ENCODE measurements at places on chromosomes 2 and 18.

DNA sequence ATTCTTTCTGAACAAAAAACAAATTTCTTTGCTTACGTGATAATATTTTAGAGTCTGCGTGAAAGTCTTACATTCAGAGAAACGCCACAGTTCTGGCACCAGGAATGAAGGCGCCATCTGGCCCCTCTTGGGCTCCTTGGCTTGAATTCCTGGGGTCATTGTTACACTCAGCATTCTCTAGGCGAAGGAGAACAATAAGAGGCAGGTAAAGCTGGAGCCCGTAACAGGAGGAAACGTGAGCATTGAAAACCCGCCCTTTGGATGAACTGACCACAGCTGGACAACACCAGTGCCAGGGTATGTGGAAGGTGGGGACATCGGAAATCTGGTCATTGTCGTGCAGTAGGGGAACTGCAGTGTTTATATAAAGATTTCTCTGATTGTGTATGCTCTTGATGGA, 144.8 kb downstream of the RNF152 start:
- DNase-seq, result no peak

DNA sequence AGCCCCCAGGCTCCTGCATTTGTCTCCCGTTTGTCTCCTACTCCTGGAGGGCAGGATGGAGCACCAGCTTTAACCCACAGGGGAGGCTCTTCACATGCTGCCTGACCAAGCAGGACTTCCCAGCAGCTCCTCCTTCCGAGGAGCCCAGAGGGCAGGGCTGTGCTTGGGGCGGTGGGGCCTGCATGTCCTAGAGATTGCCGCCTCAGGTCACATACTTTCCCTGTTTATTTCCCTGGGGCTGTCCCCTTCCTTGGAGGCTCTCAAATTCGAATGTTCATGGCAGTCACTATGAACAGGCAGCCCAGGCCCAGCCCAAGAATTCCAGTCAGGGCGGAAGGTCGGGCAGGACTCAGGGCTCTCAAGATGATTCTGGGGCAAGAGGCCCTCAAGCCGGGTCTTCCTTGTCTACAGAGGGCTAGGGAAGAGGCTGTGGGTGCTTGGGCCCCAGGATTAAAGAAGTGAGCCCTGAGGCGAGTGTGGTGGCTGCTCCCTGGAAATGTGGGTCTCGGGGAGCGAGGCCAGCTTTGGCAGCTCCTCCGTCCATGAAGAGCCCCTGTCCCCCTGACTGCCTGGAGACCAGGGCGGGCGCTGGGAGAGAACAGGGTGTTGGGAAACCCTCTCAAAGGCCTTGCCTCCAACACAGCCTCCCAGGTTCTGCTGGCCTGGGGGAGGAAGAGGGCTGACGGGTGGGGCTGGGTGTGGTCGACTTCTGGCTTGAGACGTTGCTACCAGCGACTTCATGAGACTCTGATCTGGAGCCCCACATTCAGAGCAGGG, 48.9 kb upstream of the HPCAL1 start:
- no peak for DNase-seq

DNA sequence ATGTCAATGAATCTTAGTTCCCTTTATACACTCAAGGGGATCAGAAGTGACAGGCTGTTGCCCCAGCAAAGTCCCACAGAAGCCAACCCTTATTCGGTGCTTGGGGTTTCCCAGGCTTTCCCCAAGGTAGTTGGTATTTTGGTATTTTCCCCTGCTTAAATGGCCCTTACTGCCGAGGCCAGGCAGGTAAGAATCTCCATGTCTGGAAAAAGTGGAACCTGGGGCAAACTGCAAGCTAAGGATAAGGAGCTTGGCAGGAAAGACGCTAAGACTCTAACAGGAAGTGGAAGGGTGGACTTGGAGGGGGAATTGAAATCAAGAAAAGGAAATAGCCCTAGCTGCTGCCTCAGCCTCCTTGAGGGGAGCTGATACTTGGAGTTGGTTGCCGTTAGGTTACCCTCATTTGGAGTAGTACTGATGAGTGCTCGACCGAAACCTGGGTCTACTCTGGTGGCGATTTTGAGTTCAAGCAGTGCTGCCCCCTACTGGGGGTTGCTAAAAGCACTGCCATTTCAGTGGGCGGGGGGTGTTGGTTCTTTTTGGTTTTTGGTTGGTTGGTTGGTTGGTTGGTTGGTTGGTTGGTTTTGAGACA, 3.3 kb upstream of the GPBAR1 start:
- peak; percentile 43 for DNase-seq

DNA sequence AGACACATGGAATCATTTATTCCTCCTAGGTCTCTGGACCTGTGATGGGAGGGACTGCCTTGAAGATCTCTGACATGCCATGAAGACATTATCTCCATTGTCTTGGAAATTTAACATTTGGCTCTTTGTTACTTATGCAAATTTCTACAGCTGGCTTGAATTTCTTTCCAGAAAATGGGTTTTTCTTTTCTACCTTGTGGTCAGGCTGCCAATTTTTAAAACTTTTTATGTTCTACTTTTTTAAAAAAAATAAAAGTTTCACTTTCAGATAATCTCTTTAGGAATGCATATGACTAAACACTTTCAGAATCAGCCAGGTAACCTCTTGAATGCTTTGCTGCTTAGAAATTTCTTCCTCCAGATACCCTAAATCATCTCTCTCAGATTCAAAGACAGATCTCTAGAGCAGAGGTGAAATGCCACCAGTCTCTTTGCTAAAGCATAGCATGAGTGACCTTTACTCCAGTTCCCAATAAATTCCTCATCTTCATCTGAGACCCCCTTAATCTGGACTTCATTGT, 209.6 kb downstream of the RPRM start:
- no peak for DNase-seq

DNA sequence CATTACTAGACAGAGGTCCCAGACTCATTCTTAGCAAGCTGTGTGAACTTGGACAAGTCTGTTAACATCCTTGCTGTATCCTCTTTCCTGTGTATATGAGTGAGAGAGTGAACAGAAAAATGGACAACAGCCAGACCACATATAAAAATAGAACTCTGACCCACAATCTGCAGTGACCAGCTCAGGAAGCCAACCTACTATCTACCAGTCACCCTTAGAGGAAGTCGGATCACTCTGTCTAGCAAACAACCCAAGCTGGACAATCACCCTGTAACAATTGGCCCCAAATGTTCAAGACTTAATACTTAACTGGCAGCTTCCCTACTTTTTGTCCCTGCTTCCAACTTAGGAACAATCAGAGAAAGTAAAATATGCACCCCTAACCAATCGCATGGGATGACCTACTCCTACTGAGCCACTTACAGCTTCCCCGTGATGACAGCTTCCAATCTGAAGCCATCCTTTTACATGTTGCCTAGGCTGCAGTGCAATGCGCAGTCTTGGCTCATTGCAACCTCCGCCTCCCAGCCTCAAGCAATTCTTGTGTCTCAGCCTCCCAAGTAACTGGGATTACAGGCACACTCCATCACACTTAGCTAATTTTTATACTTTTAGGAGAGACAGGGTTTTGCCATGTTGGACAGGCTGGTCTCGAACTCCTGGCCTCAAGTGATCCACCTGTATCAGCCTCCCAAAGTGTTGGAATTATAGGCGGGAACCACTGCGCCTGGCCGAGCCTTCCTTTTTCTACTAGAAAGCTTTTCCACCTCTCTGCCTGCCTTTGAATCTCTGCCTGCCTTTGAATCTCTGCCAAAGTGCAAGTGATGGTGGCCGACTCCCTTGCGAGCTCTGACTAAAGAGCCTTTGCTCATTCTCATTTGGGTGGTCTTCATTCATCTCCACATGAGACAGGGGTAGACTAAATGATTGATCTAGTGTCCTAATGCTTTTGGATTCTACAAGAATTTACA, 158.3 kb upstream of the NDUFV2 start:
- DNase-seq, result no peak

DNA sequence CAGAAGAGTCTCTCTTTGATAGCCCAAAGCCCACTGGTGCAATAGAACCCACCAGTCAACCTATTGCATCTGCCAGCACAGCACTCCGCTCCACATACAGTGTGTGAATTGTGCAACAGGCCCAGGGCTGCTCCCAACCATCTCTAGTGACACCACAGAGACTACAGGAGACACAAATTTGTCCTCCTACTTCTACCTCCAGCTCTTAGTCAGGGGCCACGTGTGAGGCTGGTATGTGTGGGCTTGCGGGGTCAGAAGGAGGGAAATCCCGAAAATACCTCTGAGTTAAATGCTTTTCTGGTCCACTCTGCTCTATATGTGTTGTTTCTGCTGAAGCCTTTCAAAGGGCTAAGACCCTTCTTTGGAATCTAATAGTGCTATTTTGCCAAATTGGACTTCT, 18.0 kb downstream of the DGUOK start:
- DNase-seq, result no peak

GRCh38 chr18:53906681-53907080, 317.8 kb downstream of the MBD2 start:
- DNase-seq, result no peak

GRCh38 chr2:216465579-216466195, 33.0 kb upstream of the RPL37A start:
- DNase-seq, result no peak
